ENCODE measurements at places on chromosomes 3 and 15. TPM values are rescaled to one million over a fixed set of nuclear protein-coding genes. Genes with fewer than 3 reads are reported as not detected.

CCR8 gene
- total RNA-seq = not detected

ACP3 gene
- total RNA-seq = 3.5 TPM

TLNRD1 gene
- total RNA-seq = 18.6 TPM

CILP gene
- not detected for total RNA-seq

Measured in placental pericyte (primary cell).